Heart right ventricle (tissue), 16 donors: ENCODE measurements at places on chromosomes 2 and 18. TPM values are rescaled to one million over a fixed set of nuclear protein-coding genes. Genes with fewer than 3 reads are reported as not detected.

GRCh38 chr2:35858216-35858615 is 497.4 kb upstream of the CRIM1 start:
- no peak overlapping the region for H3K4me3 ChIP-seq
- no peaks in the 10 kb centered on the region for H3K27me3 ChIP-seq
- no peak overlapping the region for H3K27ac ChIP-seq
- no peaks in the 10 kb centered on the region for H3K4me1 ChIP-seq
- H3K36me3 ChIP-seq: no peaks in the 10 kb centered on the region

DNA sequence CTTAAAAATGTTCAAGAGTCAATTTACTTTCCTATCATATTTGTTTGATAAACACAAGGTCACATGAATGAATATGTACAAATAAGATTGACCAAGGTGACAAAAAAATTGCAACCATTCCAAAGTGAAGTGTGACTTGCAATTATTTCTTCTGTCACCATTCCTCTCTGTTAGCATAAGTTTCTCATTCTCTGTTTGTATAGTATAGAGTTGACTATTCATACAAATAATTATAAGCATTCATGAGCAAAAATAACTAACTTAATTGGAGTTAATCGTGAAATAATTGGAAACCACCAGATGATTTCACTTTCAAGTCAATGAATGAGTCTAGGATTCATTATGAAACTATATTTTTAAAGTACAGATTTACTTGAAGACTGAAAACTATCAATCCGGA is 42.1 kb downstream of the PGAP1 start:
- H3K4me3 ChIP-seq: no peak overlapping the region
- H3K27ac ChIP-seq: no peak overlapping the region
- no peak for DNase-seq
- H3K27me3 ChIP-seq: no peaks in the 10 kb centered on the region
- H3K36me3 ChIP-seq: peaks cover 67% of the 10 kb centered on the region

DNA sequence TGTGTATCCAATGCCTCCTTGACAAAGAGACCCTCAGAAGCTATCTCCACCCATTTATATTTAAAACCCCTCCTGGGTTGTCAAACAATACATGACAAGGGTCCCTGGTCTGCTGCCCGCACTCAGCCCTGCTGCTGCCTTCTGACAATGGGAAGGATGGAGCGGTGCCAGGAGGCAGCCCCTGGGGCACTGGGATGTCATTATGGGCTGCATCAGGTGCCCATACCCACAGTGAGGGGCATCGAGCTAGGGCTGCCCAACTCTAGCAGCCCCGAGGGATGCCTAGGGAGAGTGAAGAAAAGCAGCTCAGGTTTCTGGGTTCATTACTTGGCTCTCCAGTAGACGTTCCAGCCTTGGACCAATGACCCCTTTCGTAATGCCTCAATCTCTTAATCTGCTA is 301.7 kb downstream of the ALK start:
- no peaks in the 10 kb centered on the region for H3K36me3 ChIP-seq
- no peaks in the 10 kb centered on the region for H3K27me3 ChIP-seq
- no peaks in the 10 kb centered on the region for H3K4me1 ChIP-seq
- H3K27ac ChIP-seq: no peak overlapping the region
- no peak for DNase-seq

GRCh38 chr2:18244845-18245244 is 315.6 kb downstream of the RDH14 start:
- H3K27ac ChIP-seq: no peak overlapping the region
- H3K36me3 ChIP-seq: no peaks in the 10 kb centered on the region
- H3K4me3 ChIP-seq: no peak overlapping the region
- H3K27me3 ChIP-seq: no peaks in the 10 kb centered on the region

- no peak for DNase-seq
- H3K27ac ChIP-seq: no peak overlapping the region
- H3K4me3 ChIP-seq: no peak overlapping the region
- H3K36me3 ChIP-seq: no peaks in the 10 kb centered on the region
- H3K27me3 ChIP-seq: no peaks in the 10 kb centered on the region
- H3K4me1 ChIP-seq: no peaks in the 10 kb centered on the region
These were observed 463.2 kb upstream of the ZEB2 start for GRCh38 chr2:144983107-144983506.

- H3K4me1 ChIP-seq: peaks cover 53% of the 10 kb centered on the region
- no peak overlapping the region for H3K27ac ChIP-seq
- H3K36me3 ChIP-seq: no peaks in the 10 kb centered on the region
- H3K27me3 ChIP-seq: no peaks in the 10 kb centered on the region
- no peak overlapping the region for H3K4me3 ChIP-seq
- DNase-seq: peak; percentile 14
These were observed 35.3 kb downstream of the GALNT1 start for GRCh38 chr18:35616664-35617423.

DNA sequence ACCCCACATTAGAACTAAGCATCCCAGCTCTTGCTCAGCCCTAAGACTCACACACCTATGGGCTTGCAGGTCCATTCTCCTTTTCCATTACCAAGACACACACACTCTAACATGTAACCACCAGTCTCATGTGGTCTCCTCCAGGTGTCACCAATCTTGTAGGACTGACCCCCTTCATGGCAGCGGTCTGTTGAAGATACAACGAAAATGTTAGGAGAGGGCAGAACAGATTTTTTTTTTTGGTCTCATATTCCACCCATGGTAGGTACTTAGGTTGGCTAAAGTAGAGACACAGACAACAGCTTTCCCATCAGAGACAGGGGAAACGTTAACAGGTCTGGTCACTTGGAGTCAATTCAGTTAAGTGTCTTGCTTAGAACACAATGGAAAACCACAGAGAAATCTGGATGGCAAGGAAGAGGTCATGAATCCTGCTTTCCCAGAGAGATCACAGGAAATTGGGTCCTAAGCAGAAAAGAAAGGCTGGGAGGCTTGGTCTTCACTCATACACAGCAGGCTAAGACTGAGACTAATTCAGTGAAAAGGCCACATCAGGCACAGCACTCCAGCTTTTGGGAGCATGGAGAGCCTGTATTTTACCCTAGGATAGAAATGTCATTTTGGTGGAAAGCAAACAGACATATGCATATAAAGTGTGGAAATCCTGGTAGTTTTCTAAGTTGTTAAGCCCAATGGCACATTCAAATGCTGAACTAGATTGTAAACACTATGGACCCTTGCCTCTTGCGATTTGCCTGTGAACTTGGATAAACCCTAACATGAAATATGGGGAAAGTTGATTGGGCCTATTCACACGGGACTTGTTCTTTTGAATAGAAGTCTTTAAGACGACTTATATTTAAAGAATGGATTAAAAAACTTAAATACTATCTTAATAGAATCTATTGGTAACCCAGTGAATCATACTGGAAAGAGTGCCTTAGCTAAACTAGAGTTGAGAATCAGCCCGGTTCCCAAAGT is 3.8 kb downstream of the FN1 start:
- H3K36me3 ChIP-seq: no peaks in the 10 kb centered on the region
- H3K27me3 ChIP-seq: peaks cover 3% of the 10 kb centered on the region
- no peaks in the 10 kb centered on the region for H3K4me1 ChIP-seq
- H3K4me3 ChIP-seq: no peak overlapping the region

GRCh38 chr2:163345795-163346573 is 389.8 kb downstream of the FIGN start:
- H3K4me3 ChIP-seq: no peak overlapping the region
- H3K27ac ChIP-seq: no peak overlapping the region
- no peaks in the 10 kb centered on the region for H3K36me3 ChIP-seq
- H3K27me3 ChIP-seq: no peaks in the 10 kb centered on the region
- no peak for DNase-seq
- H3K4me1 ChIP-seq: peaks cover 8% of the 10 kb centered on the region

- H3K4me3 ChIP-seq: no peak overlapping the region
- H3K4me1 ChIP-seq: peaks cover 12% of the 10 kb centered on the region
- no peak overlapping the region for H3K27ac ChIP-seq
- H3K27me3 ChIP-seq: no peaks in the 10 kb centered on the region
- DNase-seq: no peak
- H3K36me3 ChIP-seq: no peaks in the 10 kb centered on the region
These were observed 480.9 kb downstream of the TXNL1 start for GRCh38 chr18:56157541-56157940.

- no peaks in the 10 kb centered on the region for H3K36me3 ChIP-seq
- no peaks in the 10 kb centered on the region for H3K27me3 ChIP-seq
- no peaks in the 10 kb centered on the region for H3K4me1 ChIP-seq
These were observed 34.1 kb downstream of the PIEZO2 start for GRCh38 chr18:11115276-11115675.

DNA sequence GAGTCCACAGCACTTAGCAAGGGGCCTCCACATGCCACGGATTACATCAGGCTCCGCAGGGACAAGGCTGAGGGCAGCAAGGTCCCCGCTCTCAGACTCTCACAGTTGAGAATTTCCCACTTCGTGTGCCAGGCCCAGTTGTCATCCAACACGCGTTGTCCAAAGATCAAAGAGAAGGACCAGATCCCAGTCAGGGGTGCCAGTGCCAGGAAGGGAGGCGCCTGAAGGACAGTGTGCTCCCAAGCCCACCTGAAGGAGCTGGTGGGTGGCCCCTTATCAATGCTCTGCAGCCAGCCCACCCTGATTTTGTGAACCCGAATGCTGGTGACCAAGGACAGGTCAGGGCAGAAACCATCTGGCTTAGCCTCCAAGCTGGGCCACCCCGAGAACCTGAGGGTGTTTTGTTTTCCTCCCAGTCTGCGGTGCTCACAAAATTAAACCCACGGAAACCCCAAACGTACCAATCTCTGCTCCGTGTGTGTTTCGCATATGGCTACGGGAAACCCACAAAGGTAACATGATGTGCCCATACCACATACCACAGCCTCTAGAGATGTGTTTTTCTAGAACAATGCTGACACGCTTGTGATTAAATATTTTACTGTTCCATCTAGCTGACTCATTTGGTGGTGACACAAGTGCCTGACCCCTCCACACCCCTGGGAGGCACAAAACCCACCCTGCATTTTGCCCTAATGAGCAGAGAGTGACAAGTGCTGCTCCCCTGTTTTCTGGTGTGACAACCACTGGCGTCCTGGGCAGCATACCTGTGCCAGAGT is 24.5 kb downstream of the CRACDL start:
- no peak overlapping the region for H3K4me3 ChIP-seq
- H3K27ac ChIP-seq: no peak overlapping the region
- H3K36me3 ChIP-seq: no peaks in the 10 kb centered on the region
- H3K27me3 ChIP-seq: peaks cover 15% of the 10 kb centered on the region

The DNAJC5G gene
- 1.7 TPM for total RNA-seq

The NAT8 gene
- not detected for total RNA-seq

The HK2 gene
- 14.5 TPM for total RNA-seq

The COL4A3 gene
- total RNA-seq: 2.3 TPM

The SLC4A3 gene
- 354 TPM for total RNA-seq

The VPS54 gene
- total RNA-seq: 9.6 TPM

The TEX44 gene
- not detected for total RNA-seq
